ENCODE measurements at places on chromosomes 7 and 10.
A peak's percentile ranks its signal among the peaks of the same experiment; 100 is the strongest.

DNA sequence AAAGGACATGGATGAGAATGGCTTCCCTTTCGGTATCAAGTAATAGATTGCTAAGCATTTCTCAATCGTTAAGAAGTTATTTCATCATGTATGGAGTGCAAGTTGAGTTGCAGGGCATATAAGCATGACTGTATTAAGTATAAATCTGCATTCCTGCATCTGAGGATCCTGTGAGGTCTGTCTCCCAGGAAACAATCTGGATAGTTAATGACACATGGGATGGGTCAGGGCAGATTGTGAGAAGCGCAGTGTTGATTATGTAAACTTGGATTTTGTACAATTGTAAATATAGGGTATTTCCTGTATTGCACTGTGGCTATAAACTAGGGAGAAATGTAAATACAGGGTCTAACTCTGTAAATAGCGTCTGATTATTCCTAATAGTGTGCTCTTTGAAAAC lies 102.6 kb downstream of the PLXDC2 start:
- DNase-seq, result no peak

GRCh38 chr7:41738806-41739205 lies 35.9 kb upstream of the INHBA start:
- no peak for DNase-seq

- DNase-seq, result no peak
Observed at GRCh38 chr7:156222151-156222550, 409.9 kb upstream of the SHH start.

- peak; percentile 53 for DNase-seq
Observed at GRCh38 chr10:88270871-88271713, 312.0 kb downstream of the RNLS start.

GRCh38 chr7:518630-519483 lies 789 bp downstream of the PDGFA start:
- peak; percentile 32 for DNase-seq

GRCh38 chr7:54563329-54563916 lies 21.2 kb downstream of the VSTM2A start:
- DNase-seq, result no peak

DNA sequence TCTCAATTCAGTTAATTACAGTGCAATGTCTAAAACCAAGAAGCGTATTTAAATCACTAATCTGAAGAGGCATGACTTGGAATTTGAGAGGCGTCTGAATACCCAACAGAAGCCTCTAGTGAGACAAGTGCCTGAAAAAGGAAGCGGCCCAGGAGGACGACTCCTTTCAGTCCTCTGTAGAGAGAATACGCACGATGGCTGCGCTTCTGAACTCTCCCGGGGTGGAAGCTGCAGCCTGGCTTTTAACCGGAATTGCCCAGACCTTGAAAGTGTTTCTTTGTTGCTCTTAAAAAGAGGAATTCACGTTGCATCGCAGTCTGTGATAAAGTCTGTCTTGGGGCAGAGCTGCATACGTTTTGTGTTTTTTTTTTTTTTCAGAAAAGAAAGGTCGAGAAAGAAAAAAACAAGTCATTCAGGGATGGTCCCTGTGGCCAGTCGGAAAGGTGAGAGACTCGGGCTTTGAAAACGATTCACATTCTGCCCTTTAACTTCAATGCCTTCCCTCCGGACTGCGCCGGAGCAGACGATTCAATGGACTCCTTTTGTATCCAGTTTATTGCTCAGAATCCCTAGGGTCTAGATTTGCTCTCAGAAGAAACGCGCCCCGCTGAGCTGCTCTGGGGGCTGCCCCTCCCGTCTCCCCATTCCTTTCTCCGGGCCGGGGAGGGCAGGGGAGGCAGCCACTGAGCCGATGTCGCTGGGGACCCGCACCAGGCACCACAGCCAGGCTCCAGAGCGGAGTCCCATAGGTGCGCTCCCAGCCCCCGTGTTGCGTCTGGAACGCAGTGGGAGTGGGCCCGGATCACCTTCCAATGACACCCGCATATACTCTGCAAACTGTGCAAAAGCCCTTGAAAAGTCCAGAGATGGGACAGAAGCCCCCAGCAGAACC lies 994 bp upstream of the PTF1A start:
- DNase-seq, result no peak

GRCh38 chr7:4172883-4173282 lies 509.2 kb upstream of the FOXK1 start:
- DNase-seq, result no peak

DNA sequence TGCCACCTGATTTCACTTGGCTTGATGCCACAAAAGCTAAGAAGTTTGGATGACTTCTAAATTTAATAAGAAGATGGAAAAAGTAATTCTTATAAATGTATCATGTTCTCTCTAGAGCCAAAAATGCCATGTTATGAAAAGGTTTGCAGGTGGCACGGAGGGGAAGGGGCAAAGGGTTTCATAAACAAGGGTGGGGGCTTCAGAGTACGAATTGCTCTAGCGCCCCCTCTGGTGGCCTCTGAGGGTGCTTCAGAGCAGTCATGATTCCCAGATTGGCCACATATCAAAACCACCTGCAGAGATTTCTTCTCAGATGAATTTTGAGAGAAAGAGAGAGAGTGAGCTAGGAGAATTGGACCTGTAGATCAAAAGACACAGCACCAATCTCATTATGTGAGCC lies 208.6 kb upstream of the YAE1 start:
- DNase-seq, result no peak

GRCh38 chr10:71234004-71234894 lies 21.9 kb downstream of the UNC5B start:
- DNase-seq, result no peak

Data from CD4-positive, alpha-beta T cell treated with Interleukin-10 for 1 hour (primary cell).